CD4-positive, alpha-beta T cell (primary cell): ENCODE measurements at places on chromosomes 3 and 15. TPM values are rescaled to one million over a fixed set of nuclear protein-coding genes. Genes with fewer than 3 reads are reported as not detected.

REC114 gene
- not detected for total RNA-seq

MAP1A gene
- 1.5 TPM for total RNA-seq

PCLAF gene
- 0.80 TPM for total RNA-seq

NCKIPSD gene
- 10.8 TPM for total RNA-seq

ISLR2 gene
- not detected for total RNA-seq

KBTBD13 gene
- total RNA-seq = not detected

XXYLT1 gene
- total RNA-seq = 3.1 TPM

TPRG1 gene
- 2.1 TPM for total RNA-seq
